ENCODE measurements at places on chromosomes 7 and 10.

GRCh38 chr7:50393547-50394252 lies 56.5 kb downstream of the FIGNL1 start:
- no peak for DNase-seq

DNA sequence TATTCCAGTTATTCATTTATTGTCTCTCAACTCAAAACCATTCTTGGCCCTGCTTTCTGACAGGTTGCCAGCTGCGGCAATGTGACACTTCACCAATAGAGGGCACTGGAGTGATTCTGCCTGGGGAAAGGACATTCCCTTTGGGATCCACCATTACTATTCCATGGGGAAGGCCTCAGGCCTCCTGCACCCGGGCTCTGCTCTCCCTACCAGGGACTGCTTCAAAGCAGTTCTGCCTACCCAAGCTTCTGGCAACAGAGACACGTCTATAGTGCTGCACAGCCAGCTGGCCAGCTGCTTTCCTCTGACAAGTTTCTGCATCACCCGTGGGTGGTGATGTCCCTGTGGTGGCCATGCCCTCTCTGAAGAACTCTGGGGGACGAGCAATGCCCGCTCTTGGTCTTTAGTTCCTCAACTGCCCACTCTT lies 163.8 kb downstream of the ELMO1 start:
- peak; percentile 82 for DNase-seq

GRCh38 chr7:94594882-94595281 lies 61.1 kb downstream of the SGCE start:
- DNase-seq, result no peak

DNA sequence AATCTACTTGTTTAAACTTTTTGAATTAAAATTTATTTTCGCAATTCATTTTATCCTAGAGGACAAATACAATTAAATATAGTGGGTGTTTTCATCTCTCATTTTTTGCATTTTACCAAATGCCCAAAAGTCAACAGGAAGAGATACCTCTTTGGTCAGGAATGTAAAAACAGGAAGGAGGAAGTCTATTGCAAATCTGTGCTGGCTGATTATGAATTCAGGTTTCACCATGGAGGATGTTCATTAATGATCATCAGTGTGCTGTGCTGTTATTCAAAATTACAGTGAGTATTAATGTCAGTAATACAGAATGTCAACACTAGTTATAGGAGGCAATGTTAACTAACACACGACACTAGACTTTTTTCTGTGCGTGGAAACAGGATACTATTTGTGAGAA lies 24.7 kb downstream of the EXOC6 start:
- no peak for DNase-seq

DNA sequence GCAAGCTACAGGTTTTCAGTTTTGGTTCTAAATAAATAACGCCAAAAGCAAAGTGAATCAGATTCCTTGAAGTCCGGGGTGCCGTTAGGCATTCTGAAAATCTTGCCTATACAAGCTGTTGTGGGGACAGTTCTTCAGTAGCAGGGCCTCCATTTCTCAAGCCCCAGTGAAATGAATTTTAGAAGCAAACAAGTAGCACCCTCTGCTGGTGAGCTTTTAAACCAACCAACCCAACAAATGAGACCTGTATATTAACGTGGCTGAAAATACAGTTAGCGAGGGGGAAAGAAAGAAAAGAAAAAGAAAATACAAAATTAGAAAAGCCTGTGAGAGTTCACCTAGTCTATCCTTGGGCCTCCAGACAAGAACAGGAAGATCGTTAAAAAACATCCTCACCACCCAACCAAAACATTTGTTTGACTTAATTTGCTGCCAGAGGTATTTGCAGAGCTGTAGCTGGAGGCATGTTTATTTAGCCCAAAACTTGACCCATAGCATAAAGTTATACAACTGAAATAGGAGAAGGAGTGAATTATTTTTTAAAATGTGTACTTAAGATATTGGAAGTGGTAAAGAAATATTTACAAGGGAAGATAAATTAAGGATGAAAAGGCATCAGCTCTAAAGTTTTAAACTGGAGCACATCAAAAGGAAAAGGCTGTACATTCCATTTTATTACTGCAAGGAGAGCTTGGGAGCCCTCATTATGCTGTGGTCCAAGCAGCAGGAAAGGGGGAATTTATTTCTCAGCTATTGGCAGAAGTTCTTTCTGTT lies 98.9 kb downstream of the DYNC1I1 start:
- peak; percentile 24 for DNase-seq

GRCh38 chr7:100137851-100138760 lies 10.6 kb upstream of the LAMTOR4 start:
- no peak for DNase-seq

DNA sequence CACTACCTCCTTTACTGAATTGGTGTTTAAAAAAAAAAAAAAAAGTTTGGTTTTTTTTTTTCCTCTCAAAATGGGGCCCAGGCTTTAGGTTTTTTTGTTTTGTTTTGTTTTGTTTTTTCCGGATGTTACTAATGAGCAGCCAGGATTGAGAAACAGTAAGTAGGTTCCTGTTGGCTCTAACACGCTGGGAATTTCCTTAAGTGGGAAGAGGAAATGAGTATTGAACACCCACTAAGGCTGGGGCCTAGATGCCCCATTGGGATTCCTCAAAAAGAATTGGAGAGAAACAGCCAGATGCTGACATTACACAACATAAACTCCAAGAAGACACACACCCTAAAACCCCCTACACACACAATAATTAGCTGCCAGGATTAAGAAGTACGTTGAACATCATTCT lies 102.2 kb upstream of the NANOS1 start:
- no peak for DNase-seq

DNA sequence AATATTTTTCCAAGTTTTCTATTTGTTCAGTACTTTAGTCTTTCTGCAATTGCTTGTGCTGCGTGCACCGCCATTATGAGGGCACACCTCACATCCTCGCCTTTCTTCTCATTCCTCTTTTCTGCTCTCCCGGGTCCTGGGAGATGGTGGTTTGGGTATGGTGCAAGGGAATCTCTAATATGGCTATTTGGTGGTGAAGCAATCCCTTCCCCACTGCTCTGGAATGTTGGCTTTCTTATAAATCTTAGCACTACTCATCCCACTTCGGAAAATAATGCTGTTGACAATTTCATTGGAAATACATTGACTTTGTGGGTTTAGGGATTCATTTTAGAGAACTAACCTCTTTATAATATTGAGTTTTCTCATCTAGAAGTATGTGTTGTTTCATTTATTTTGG lies 1.9 kb upstream of the GCK start:
- no peak for DNase-seq

GRCh38 chr10:113875212-113875611 lies 20.8 kb downstream of the NHLRC2 start:
- DNase-seq, result no peak

- DNase-seq, result peak; percentile 85
Observed at GRCh38 chr10:31704195-31704594, 224.4 kb downstream of the ARHGAP12 start.

- DNase-seq, result no peak
Observed at GRCh38 chr10:88253-88652, 39.2 kb upstream of the TUBB8 start.

- DNase-seq, result no peak
Observed at GRCh38 chr7:29337546-29338116, 143.1 kb downstream of the CHN2 start.

- DNase-seq, result no peak
Observed at GRCh38 chr7:150383710-150384397, 4.7 kb downstream of the ZNF775 start.

DNA sequence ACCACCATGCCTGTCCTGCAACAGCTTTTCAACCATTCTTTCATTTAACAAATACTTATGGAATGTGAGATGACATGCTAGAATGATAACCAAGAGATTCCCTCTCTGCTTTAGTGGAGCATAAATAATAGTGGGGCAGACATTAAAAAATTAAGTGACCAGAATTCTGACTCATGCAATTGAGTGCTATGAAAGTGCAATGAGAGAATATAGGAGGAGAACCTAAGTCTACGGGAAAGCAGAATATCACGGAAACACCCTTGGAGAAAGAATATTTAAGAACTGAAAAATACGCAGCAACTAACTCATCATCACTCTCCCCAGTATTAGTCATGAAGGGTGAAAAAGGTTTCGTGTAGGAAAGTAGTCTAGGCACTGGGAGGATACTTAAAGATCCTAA lies 7.1 kb downstream of the KIF5B start:
- DNase-seq, result no peak

- DNase-seq, result no peak
Observed at GRCh38 chr7:105849122-105849855, 27.1 kb downstream of the ATXN7L1 start.

- no peak for DNase-seq
Observed at GRCh38 chr7:94823947-94824346, 83.4 kb upstream of the PPP1R9A start.

DNA sequence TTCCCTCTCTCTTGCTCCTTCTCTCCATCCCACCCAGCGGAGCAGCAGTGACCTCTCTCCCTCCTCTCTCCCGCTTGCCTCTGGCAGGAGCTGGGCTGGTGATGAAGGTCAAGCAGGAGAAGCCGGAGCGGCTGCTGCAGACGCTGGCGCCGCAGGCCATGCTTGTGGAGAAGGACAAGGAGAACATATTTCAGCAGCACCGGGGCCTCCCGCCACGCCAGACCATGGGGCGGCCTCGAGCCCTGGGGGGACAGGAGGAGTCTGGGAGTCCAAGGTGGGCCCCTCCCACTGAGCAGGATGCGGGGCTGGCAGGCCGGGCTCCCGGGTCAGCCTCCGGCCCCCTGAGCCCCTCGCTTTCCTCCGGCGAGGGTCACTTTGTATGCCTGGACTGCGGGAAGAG lies 17.3 kb downstream of the ZNF775 start:
- no peak for DNase-seq

DNA sequence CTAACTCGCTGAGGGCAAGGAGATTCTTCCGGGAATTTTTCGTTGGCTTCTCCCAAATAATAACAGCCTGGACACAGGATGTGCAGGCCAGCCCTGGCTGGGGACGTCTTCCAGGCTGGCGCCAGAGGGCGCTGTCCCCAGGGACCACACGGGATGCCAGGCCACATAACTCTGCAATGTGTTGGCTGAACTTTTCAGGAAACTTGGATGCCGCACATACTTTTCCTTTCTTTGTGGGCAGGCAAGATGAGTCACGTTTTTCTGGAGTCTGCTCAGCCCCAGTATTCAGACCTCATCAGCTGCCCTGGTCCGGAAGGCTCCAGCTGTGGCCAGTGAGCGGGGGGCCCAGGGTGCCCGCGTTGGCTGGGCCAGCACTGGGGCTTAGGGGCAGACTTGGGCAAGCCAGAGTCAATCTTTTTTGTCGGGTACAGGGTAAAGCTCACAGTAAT lies 122.7 kb downstream of the PRKAG2 start:
- peak; percentile 76 for DNase-seq

DNA sequence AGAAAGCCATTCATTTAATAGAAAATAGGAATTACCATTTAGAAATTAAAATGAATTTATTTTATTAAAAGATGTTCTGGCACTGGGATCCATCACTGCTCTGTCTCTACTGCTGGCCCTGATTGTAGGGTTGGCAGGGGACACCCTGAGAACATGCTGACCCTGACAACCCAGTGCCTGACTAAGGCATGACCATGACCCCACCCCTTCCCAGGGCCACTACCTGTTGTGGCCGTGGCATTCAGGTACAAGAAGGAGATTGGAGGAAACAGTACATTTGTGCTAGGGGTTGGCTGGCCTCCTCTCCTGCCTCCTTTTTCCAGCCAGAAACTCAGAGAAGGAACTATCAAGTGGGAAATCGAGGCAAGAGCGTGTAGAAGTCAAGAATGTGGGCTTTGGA lies 197.0 kb upstream of the ZMIZ1 start:
- DNase-seq, result no peak

GRCh38 chr10:128823201-128823600 lies 643.8 kb upstream of the MGMT start:
- DNase-seq, result no peak

- no peak for DNase-seq
Observed at GRCh38 chr10:92111336-92111939, 179.4 kb downstream of the CPEB3 start.

- DNase-seq, result peak; percentile 88
Observed at GRCh38 chr10:30433306-30433729, 666 bp upstream of the MAP3K8 start.
